Chondrocyte (in vitro differentiated cells): ENCODE measurements at places on chromosomes 5 and 9. TPM values are rescaled to one million over a fixed set of nuclear protein-coding genes. Genes with fewer than 3 reads are reported as not detected.

DNA sequence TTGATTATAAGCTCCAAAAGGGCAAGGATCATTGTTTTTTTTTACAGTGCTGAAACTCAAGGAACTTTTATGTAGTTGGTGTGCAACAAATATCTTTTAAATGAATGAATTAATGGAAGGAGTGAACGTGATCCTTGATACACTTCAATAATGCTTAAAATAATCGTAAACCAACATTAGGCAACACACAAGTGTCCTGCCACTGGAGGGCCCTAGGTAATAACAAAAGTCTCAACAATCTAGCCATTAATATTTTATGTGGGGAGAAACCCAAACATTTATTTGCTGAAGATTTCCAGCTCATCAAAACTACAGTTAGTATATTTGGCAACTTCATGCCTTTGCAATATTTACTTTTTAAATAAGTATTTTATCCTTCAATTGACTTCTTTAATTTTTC lies 309.0 kb upstream of the FBXL7 start:
- no peak for DNase-seq

DNA sequence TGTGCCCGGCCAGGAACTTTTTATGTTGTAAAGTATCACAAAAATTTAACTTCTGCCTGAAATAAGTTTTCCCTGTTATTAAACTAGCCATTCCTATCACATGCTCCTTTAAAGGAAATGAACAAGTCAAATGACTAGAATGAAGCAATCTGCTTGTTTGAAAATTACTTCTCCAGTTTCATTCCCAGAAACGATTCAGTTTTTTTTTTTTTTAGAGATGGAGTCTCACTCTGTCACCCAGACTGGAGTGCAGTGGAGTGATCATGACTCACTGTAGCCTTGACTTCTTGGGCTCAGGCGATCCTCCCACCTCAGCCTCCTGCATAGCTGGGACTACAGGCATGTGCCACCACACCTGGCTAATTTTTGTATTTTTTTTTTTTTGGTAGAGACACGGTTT lies 13.3 kb upstream of the GNG10 start:
- no peak for DNase-seq

SLC25A2 gene
- total RNA-seq = 0.15 to 0.48 TPM (median 0.41 TPM) in 3 replicates

- DNase-seq = no peak
Measured at GRCh38 chr9:18330401-18331309, 143.3 kb upstream of the ADAMTSL1 start.

DNA sequence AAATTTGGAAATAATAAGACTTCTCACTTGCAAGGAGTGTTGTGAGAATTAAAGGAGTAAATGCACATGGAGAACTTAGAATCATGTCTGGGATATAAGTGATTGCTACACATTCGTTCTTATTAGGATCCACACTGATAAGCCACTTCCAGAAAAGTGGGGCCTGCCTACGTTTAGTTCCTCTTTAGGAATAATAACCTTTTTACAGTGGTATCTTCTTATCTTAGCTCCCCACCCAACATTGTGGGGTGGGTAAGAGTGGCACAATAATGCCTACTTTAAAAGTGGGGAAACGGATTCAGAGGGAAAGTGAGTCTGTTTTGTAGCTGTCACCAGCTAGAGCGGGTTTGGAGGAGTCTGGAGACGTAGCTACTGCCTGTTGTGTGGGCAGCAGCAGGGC lies 16.0 kb downstream of the DOCK2 start:
- no peak for DNase-seq

DNA sequence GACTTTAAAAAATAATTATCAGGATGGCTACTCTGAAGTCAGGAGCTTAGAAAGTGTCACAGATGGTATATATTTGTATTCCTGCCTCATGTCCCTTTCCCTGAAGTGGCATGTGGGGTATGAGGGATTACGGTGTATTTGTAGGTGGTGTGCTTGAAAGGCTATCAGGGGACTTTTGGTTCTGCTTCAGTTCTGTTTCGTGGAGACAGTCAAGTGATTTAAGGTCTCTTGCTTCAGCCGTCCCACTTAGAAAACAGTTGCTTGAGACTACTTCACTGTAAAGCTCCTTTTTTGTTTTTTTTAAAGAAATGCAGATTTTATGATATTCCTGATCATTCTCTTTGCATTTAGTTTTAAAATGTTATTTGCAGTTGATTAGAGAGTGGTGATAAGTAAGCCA lies 18.3 kb downstream of the PARP8 start:
- no peak for DNase-seq

DNA sequence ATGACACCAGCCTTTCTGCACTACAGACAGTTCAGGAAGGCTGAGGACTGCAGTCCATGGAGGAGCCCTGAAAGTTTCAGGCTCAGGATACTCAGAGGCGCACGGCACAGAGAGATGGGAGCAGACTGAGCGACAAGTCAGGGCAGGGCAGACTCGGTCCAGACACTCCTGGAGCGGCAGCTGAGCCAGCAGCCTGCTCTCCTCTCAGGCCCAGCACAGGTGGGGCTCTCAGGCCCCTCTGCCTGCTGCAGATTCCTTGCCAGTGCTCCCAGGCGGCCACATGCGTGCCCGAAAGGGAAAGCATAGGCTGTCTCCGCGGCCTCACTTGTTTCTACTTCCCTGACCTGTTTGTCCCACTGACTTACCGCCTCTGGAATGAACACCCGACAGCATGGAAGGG lies 228.3 kb downstream of the IRX2 start:
- no peak for DNase-seq

CAMK4 gene
- total RNA-seq = 0.28 to 0.89 TPM (median 0.72 TPM) in 3 replicates

HAPLN1 gene
- 248 to 316 TPM (median 275 TPM) in 3 replicates for total RNA-seq

- DNase-seq = no peak
Measured at GRCh38 chr9:120852240-120853010, 9.7 kb upstream of the PSMD5 start.
